ENCODE measurements at places on chromosomes 4 and X.

DNA sequence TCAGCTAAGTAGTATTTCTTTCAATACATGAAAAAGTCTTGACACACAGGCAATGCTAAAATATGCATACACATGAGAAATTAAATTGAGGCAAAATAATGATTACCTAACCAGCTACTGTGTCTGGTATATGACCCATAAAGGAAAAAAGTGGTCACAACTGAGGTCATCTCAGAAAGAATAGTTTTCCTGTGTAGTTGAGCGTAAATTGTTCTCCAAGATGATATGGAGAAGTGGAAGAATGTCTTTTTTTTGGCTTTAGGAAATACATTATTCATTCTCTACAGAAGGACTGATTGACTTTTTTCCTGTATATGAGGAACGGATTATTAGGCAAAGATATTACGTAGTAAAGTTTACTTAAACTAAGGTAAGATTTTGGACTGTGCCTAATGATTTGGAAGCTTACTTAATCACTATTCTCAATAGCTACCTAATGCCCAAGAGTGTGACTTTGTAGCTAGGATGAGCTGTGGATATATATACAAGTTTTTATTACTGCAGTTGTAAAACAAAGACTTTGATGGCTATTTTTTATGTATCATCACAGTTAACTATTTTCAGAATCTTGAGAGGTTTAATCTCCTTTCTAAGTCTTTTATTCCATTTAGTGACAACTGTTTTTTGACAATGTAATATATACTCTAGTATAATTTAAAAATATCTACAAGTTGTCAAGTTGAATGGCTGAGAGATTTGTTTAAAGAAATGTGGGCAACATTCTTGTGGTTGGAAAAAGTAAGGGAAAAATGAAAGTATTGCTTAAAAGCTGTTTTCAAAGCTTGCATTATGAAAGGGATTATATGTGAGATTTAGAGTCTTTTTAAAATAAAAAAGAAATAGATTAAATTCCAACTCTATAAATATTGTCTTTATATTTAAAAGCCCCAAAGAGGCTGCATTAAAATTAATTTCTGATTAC lies 100.2 kb downstream of the PDLIM5 start:
- DNase-seq = no peak

- no peak for DNase-seq
These were observed 42.7 kb downstream of the TMEM156 start for GRCh38 chr4:38989487-38989886.

DNA sequence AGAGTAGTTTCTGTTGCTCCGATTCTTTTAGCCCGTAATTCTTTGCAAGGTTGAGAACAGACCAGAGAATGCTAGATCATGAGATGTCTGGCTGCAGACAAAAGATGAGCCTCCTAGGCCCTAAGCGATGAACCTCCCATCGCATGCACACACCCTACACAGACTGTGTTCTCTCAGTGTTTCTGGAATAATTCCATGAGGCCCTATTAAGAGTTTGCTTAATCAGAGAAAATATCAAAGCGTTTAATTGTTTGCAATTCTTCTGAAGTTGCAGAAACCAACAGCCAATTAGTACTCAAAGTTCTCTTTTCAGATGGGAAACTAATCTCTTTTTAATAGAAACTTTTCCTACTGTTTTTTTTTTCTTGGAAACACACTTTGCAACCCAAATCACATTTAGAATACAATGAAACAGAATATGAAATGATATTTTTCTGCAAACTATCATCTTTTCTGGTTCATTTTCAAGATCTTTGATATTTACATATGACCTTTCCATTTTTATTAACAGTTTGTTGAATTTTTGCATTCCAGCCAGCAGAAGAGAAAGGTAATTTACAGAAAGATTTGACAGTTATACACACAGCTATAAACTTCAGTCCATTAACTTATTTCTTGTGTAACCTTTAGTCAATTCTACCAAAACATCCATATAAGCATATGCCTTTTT lies 1525.6 kb downstream of the ARAP2 start:
- no peak for DNase-seq

DNA sequence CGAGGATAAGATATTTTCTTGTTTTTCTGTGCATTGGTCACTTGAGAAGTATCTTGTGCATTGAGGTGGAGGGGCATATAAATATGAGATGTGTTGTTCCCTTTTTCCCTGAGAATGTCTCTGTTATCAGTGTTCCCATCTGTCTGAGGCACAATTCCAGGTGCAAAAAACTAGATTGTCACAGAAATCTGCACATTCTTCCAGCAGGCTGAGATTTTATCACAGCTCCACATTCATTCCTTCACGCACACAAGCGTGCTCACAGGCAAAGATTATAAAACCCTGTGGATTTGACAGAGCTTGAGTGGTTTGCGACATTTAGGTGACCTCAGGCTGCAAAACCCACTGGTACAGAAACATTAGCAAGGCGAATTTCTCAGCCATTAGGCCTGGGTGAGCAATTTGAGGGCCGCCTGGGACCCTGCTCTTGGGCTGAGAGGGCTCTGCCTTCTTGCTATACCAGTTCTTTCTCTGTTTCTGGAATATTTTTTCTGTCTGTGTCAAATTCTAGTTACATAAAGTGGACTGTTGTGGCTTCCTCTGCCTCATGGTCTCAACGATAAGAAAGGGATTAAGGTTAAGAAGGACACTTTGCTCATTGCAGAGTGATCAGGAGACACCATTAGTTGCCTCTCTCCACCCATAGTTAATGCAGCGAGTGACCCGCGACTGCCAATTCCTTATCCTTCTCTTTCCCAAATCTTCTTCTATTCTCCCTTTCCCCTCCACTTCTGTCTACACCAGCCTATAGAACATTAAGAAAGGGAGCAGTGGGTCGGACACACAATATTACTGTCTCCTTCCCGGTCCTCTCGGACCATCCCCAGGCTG lies 86.7 kb upstream of the C1QTNF7 start:
- DNase-seq = no peak

GRCh38 chr4:137956256-137956655 lies 285.9 kb downstream of the SLC7A11 start:
- DNase-seq = no peak

- DNase-seq = peak; percentile 79
These were observed at the start of gene MSL3 for GRCh38 chrX:11757719-11758399. MSL3 (plus strand) TSS chrX:11758237; CDS start chrX:11758264, 27 bp downstream.

GRCh38 chr4:1960170-1960825 lies 48.5 kb downstream of the NELFA start:
- DNase-seq = no peak

DNA sequence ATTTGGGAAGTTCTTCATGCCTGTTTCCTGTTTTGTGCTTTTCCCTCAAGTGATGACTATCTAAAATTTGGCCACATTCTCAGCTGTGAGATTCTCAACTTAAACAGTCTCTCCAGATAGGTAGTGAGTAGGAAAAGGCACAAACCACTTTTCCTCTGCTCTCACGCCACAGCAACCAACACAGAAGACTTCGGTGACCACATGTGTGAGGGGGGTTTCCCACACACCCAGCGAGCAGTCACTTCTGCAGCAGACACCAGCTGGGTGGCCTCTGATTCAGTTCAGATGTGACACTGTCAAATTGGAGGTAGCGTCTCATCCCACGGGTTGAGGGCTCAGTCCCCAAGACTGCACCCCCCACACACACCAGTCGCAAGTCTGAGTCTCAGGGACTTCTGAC lies 25.1 kb upstream of the CLDN34 start:
- peak; percentile 67 for DNase-seq

GRCh38 chrX:43961699-43962098 lies 11.5 kb downstream of the NDP start:
- no peak for DNase-seq

- peak; percentile 93 for DNase-seq
These were observed at the start of gene HERC3 for GRCh38 chr4:88591787-88592599. HERC3 (plus strand) TSS chr4:88592480; CDS start chr4:88605824, 13,344 bp downstream.

DNA sequence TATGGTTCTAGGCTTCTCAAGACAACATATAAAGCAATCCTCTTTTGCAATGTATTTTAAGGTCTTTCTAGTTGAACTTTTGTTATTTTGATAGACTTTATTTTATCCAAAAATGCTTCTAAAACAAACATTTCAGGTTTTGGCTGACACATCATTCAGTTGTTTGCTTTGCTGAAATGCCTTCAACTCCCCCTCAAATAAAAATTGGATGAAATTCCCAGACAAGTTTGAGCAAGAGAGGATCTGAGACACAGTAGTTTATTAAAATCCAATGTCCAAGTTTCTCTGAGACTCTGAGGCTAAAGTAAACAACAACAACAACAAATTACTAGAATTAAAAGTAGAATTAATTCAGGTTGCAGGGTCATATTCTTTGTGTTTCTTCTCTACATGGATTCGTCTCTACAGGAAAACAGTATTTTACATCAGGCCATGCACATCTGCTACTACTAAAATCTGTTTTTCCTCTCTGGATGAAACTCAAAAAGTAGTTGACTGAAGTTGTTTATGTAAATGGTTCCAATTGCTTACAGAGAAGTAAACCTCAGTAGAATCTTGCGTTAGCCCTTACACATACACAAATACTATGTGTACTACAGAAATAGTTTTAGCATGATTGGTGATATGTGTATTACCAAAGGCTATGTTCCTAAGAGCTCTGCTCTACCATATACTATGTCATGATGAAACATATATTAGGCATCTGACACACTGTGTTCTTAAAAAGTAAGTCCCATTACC lies 64.9 kb downstream of the PRSS12 start:
- DNase-seq = no peak

GRCh38 chrX:45859407-45859806 lies 658.7 kb upstream of the DIPK2B start:
- DNase-seq = no peak

- no peak for DNase-seq
These were observed 22.9 kb upstream of the SGMS2 start for GRCh38 chr4:107801766-107802211.

- no peak for DNase-seq
These were observed 290.3 kb upstream of the LDB2 start for GRCh38 chr4:17188547-17189400.

- DNase-seq = no peak
These were observed 45.1 kb upstream of the LAMP2 start for GRCh38 chrX:120514236-120514635.

DNA sequence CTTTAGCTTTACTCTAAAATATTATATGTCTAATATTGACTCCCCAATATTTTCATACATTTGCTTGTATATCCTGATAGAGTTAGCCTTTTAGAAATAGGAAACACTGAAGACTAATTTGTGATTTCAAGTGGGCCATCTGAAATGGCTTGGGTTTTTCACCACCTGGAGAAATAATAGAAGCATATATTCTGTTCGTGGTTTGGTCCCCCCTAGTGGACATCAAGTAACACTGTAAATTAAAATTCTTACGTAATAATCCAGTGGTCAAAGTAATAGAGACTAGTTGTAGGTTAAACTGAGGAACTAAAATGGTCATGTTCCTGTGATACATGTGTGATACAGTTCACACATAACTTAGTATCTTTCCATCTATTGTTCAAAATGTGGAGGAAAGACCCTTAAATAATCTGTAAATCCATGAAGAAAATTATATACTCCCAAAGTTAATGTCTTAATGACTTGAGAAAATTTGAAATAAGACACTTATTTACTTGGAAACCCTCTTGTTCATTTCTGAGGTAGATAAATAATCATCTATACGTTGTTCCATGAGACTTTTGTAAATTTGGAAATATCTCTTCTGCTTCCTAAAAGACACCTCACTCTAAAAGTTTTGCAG lies 79.8 kb upstream of the SMARCAD1 start:
- no peak for DNase-seq

- no peak for DNase-seq
These were observed 93.2 kb downstream of the IL1RAPL2 start for GRCh38 chrX:104659005-104659744.

GRCh38 chr4:164337219-164337944 lies 416.5 kb upstream of the SMIM31 start:
- no peak for DNase-seq

DNA sequence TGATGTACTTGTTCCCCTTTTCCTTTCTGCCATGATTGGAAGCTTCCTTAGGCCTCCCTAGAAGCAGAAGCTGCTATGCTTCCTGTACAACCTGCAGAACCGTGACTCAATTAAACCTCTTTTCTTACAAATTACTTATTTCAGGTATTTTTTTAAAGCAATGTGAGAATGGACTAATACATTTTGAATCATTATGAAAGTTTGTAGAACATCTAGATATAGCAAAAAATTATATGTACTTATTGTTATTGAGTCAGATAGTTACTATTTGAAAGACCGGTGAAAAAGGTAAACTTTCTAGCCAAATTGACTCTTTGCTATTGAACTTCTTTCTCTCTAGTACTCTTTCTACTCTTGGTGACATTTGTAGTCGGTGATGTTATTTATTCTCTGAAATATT lies 777.3 kb upstream of the GALNTL6 start:
- DNase-seq = no peak

DNA sequence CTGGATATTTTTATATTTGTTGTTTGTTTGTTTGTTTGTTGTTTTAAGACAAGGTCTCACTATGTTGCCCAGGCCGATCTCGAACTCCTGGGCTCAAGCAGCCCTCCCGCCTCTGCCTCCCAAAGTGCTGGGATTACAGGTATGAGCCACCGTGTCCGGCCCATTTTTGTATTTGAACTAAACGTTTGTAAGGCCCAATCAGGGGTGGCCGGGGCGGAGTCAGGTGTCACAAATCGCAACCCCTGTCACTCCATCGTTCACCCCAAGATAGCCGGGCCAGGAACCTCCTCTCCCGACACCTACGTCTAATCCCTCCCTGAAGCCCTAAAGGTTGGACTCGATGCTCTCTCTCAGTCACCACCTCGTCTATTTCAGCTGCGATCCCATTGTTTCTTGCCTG lies 722 bp upstream of the EFHC2 start:
- DNase-seq = peak; percentile 80

DNA sequence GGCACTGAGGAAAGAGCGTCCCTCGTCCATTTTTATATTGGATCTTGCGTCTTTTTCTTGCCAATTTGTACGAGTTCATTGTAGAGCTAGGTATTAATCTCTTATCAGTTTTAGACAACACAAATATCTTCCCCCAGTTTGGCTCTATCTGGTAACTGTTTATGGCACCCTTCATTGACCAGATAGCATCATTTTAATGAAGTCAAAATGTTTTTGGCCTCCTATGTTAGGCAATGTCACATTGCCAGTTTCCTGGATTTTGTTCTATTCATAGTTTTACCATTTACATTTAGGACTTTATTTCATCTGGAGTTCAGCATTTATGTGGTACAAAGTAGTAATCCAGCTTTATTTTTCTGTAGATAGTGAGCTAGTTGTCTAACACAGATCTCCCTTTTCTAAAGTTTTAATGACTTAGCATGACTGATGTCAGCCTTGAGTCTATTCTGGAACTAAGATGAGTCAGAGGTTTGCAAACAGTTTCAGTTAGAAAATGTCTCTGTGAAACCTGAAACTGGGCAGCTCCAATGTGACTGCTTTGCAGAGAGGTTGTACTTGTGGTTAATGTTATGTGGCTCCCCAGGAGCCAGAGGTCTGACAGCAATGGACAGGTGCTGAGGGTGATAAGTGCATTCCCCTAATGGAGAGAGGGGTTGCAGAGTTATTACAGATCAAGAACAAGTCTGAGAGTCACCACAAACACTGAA lies 5.3 kb upstream of the STBD1 start:
- DNase-seq = no peak

GRCh38 chr4:26753617-26754016 lies 107.0 kb upstream of the STIM2 start:
- DNase-seq = no peak

GRCh38 chr4:79065262-79065661 lies 126.0 kb upstream of the PAQR3 start:
- DNase-seq = no peak

- no peak for DNase-seq
These were observed 54.4 kb upstream of the ACTRT1 start for GRCh38 chrX:128106630-128107029.
